ENCODE measurements at places on chromosomes 6 and 20.

DNA sequence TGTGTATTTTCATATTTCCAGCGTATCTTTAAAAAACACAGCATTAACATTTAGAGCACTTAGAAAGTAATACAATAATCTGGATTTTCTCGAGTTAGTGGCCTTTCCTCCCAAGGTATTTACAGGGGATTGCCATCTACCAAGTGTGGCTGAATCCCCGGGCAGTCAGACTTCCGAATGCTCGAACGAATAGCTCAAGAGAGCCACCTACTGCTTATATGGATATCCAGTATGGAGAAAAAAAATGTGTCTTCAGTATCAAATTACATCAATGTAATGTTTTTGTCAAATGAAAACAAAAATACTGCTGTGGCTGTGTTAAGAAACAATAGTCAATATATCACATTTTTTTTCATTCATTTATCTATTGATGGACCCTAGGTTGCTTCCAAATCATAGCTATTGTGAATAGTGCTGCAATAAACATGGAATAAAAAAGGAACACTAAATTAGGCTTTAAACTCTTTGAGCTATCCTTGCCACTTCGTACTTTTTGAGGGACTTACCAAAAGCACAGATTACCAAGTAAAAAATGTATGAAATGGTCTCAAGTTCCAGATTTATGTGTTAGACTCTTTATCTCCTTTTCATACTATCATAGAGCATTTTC, 654.5 kb upstream of the PTCHD4 start:
- no peak for DNase-seq

GRCh38 chr6:72374857-72375256, 247.0 kb upstream of the KCNQ5 start:
- DNase-seq, result no peak

DNA sequence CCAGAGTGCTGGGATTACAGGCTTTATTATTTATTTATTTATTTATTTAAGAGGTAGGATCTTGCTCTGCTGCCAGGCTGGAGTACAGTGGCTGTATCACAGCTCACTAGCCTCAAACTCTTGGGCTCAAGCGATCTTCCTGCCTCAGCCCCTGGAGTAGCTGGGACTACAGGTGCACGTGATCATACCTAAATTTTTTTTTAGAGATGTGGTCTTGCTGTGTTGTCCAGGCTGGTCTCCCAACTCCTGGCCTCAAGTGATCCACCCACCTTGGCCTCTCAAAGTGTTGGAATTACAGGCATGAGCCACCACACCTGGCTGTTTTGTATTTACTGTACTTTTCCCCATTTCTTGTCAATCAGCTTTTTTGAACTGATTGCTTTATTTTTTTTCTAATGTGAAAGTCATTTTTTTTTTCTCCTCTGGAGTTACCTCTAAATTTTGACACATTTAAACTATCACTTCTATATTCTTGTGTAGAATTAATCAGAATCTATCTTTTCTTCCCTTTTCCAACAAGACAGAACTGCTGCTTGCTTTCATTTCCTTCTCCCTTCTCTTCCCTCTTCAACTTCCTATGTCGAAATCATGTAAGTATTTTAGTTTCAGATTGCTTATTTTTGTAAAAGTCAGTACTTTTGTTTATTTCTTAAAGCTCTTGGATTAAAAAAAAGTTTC, 12.0 kb downstream of the PANK2 start:
- no peak for DNase-seq

GRCh38 chr6:35611240-35611639, 77.5 kb downstream of the FKBP5 start:
- DNase-seq, result no peak

Data from stimulated activated CD8-positive, alpha-beta memory T cell treated with anti-CD3 and anti-CD28 coated beads, Interleukin-7, amount 100 ng/mL, for 48 hours (primary cell).